NCI-H2171 treated with DMSO at 0.1 percent for 48 hours (cell line): ENCODE measurements at places on chromosomes 1 and 21.
A peak's percentile ranks its signal among the peaks of the same experiment; 100 is the strongest.

GRCh38 chr1:105795741-105796140, 1260.7 kb upstream of the PRMT6 start:
- no peak for DNase-seq

DNA sequence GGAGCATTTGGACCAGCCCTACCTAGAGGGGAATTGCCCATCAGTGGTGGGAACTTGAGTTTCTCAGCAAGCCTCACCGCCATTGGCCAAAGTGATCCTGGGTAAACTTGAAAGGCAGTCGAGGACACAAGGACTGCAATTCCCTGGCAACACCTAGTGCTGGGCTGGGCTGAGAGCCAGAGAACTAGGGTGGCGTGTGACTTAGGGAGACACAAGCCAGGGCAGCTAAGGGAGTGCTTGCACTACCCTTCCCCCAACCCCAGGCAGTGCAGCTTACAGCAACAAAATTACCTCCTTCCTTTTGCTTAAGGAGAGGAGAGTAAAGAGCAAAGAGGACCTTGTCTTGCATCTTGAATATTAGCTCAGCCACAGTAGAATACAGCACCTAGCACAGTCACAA, 176.9 kb upstream of the PRMT6 start:
- DNase-seq = peak; percentile 1

- DNase-seq = no peak
Measured at GRCh38 chr1:14968251-14968851, 185.2 kb upstream of the TMEM51 start.

- DNase-seq = no peak
Measured at GRCh38 chr1:158649052-158649451, 37.5 kb downstream of the SPTA1 start.

- no peak for DNase-seq
Measured at GRCh38 chr1:112706505-112707220, at the start of gene RHOC. Gene RHOC, minus strand, starts transcription at chr1:112707127. Its CDS starts 3,328 bp downstream, at chr1:112703799.

DNA sequence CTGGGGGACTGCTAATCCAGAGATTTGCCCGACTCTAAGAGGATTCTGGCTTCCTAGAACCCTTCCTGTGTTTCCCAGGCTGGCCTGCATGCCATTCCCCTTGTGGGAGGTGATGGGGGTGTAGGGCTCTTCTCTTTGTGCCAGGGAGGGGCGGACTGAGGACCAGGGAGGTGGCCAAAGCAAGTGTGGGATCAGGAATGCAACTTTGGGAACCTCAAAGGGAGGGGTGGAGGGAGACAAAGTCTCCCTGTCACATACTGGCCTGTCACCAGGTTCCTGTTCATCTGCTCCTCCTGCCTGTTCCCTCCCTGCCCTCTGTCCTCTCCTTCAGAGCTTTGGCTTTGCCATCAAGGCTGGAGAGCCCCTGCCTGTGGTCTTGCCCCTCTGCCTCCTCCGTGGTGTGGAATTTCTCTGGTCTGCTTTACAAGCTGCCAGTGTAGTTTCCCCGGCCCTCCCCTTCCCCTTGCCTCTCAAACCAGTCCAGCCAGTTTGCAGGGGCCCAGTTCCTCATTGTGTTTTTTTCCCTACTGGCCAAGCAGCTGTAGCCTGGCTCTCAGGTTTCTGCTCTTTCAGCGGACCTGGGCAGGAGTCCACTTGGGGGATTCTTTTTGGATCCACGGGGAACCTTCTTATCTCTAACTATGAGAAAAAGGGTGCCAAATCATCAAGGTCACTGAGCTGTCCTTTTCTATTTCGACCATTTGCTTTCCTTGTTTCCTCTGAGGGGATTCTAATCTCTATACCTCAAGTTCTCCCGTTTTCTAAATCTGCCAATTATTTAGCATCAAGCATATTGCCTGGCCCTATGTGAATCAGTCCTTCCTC, 1.8 kb downstream of the CGN start:
- no peak for DNase-seq

DNA sequence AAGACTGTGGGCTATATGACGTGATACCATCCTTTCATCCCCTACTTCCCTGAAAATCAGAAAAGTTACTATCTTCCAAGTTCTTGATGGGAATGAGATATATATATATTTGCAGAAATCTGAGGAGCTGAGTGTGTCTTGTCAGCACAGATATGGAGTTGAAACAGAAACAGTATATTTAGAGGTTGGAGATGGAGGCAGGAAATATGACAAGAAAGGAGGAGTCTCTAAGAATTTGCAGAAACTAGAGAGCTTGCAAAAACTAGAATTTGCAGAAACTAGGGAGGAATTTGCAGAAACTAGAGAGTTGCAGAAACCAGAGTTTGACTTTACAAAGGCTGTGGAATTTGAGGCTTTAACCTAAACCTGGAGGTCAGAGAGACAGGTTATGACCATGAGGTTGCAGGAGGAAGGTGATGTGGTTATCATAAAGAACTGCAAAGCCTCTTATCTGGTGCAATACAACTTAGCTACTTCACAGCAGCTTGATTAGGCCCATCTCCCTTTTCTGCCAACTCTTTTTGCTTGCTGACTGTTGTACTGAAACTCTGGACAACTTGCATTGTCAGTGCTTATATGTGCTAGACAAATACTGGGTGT, 22.3 kb downstream of the XCL2 start:
- DNase-seq = no peak

GRCh38 chr1:243508303-243508713, 252.5 kb downstream of the SDCCAG8 start:
- DNase-seq = no peak
